ENCODE measurements at places on chromosomes 3 and 15.
A peak's percentile ranks its signal among the peaks of the same experiment; 100 is the strongest.

DNA sequence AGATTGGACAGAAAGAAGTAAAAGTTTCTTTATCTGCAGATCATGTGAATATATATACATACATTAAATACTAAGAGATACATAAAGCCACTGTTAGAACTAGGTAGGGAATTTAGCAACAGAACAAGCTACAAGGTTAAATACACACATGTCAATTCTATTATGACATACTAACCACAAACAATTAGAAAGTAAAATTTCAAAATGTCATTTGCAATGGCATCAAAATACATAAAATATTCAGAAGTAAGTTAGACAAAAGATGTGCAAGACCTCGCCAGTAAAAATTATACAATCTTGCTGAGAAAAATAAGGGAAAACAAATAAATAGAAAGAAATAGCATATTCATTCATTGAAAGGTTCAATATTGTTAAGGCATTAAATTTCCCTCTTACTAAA, 200.0 kb upstream of the HES1 start:
- no peak for DNase-seq

DNA sequence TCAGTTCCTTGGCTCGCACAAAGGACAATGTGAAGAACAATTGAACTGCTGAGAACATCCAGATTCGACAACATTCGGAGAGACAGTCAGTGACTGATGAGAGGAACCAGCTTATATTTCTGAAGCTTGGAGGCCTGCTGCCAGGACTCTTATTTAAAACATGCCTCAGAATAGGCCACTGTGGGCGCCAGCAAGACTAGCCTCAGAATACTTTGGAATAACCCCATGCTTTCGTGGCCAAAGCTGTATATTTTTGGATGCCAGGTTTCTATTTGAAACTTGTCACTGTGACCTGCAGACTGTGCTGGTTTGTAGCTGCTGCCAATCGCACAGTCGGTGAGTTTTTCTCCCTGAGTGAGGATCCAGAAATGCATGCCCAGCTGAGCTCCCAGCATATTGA, 129.9 kb upstream of the UBE3A start:
- DNase-seq = no peak

DNA sequence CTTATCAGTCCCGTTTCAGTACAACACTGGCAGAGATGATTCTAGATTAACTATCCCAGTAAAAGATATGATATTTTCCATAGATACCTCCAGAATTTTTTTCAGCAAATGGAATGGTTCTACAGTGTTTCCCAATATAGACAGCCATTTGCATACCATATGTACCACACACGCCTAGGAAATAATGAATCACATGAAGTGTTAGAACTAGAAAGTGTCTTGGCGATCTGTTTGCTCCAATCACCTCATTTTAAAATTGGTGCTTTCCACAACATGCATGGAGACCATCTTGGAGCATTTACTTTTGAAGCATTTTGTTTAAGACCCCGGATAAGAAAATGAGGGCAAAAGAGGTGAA, 2.0 kb downstream of the C2CD4A start:
- DNase-seq = peak; percentile 28

DNA sequence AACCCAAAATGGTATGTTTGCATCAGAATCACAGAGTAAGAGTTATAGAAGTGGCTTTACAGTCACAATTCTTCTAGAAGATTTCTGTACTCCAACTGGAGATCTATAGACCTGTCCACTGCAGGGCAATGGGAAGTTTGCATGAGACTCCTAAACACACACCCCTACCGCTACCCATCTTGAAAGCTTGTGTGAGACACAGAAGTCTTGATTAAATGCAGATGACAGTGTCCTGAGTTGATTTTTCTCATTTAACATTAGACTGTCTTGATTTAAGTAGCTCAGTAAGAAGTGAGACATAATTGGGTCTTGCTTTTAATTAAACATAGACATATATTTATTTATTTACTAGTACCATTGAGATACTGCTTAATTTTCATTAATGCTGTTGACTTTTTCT, 54.4 kb downstream of the CD47 start:
- DNase-seq = no peak

DNA sequence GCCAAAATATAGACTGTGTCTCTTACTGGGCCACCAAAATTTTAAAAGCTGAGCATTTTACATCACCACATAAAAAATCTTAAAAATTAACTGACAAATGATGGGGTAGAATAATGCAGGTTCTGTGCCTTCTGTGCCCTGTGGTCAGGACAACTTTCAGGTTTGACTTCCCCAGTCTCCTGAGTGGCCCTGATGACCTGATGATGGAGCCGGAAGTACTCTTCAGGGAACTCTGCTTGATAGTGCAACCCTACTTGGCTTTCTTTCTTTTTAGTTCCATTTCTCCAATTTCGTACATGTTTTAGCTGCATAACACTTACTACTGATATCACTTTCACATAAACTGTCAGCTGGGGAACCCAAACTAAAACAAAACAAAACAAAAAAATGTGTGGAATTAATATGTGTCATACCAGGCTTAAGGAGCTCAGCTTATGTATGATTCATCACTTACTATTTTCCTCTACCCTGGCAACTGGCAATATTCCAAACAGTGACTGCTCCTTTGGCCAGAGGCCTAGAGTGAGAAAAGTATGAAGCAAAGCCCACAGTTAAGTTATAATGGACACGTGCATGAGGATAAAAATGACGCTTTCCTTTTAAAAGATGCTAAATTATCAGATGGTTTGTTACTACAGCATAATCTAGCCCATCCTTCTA, 194.3 kb downstream of the BCHE start:
- DNase-seq = no peak

- no peak for DNase-seq
Observed at GRCh38 chr3:12487336-12487735, 3.1 kb downstream of the TSEN2 start.

- DNase-seq = no peak
Observed at GRCh38 chr15:71146580-71146982, 31.3 kb downstream of the THSD4 start.

- DNase-seq = no peak
Observed at GRCh38 chr15:94972314-94972713, 741.0 kb downstream of the MCTP2 start.

Measured in NCI-H2171 treated with DMSO at 0.1 percent for 48 hours (cell line).